ENCODE measurements at places on chromosomes 12 and 14.

DNA sequence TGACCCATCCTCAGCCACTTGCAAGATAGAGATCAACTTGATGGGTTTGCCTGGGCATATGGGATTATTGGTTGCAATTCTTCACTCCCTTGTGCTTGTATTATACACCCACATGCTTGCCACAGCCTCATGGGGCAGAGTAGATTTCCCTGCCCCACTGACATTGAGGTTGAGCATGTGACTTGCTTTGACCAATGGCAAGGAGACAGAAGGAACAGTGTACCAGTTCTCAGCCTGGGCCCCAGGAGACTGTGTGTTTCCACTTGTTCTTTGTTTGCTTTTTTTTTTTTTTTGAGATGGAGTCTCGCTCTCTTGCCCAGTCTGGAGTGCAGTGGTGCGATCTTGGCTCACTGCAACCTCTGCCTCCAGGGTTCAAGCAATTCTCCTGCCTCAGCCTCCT, 31.8 kb downstream of the CALM1 start:
- DNase-seq = no peak

DNA sequence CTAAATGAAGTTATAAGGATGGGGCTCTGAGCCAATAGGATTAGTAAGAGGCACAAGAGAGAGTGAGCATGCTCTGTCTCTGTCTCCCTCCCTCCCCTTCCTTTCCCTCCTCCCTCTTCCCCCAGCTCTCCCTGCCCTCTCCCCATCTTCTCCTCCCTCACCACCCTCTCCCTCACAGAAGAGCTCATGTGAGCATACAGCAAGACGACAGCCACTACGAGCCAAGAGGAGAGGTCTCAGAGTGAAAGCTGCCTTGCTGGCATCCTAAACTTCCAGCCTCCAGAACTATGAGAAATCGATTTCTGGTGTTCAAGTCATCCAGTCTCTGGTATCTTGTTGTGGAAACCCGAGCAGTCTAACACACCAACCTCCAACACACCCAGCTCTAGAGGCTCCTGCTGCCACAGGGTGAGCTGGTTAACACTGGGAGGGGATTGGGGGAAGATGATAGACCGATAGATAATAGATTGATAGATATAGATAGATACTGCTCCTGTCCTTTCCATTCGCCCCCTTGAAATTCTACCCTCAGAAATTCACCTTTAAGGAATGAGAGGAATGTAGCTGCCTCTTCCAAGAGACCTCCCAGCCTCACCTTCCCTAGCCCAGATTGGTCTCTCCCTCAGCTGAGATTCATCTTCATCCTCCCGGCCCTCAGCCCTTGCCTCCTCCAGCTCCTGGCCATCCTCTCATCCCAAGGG, 25.8 kb upstream of the ACTN1 start:
- peak; percentile 59 for DNase-seq

DNA sequence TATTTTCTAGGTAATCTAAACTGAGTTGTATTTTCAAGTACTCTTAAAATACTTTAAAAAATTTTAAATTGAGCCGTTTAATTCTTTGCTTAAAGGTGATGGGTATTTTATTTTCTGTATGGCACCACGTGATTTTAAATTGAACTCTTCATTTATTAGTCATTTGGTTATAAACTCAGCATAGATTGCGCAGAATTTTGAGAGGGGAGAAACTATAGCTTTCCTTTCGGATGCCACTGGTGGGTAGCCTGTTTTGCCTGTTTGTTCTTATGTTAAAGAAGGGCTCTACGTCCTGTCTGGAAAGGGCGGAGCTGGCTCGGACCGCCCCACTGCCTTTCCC, 411 bp upstream of the STYX start:
- no peak for DNase-seq

GRCh38 chr12:87779016-87779415, 250.2 kb downstream of the C12orf50 start:
- peak; percentile 36 for DNase-seq

DNA sequence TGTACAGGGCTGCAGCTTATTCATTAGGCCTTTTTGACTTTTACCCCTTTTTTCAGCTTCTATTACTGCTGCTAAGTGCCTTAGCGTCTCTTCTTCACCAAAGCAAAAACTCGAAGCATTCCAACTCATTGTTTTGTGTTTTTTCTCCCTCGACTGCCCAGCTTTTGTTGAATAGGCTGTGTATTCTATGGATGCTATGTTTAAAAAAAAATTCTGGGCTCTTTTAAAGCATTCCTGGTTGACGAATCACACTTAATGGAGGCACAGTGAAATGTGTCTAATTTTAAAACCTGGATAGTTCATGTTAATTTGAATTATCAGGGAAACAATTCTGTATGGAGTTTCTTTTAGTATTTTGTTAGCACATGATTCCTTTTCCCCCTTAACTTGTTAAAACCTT, 29.7 kb downstream of the KTN1 start:
- peak; percentile 75 for DNase-seq

DNA sequence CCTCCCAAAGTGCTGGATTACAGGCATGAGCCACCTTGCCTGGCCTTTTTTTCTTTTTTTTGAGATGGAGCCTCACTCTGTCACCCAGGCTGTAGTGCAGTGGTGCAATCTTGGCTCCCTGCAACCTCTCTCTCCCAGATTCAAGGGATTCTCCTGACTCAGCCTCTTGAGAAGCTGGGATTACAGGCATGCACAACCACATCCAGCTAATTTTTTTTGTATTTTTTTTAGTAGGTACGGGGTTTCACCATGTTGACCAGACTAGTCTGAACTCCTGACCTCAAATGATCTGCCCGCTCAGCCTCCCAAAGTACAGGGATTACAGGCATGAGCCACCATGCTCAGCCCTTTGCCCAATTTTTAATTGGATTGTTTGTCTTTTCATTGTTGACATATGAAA, 58.0 kb downstream of the SINHCAF start:
- DNase-seq = peak; percentile 9

DNA sequence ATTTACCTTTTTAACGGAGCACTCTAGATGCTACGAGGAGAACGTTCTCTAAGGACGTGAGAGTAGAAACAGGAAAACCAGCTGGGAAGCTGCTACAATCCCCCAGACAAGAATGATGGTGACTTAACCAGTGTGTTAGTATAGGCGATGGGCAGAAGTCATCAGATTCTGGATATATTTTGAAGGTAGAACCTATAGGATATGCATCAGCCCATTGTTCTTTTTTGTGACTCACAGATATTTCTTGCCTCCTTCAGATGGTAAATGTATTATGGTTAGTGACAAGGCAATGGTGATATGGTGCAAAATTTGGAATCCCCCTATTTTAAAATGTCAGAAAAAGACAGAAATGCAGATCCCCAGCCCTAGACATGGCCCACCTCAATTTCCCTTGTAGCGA, 258.2 kb downstream of the PHLDA1 start:
- no peak for DNase-seq

DNA sequence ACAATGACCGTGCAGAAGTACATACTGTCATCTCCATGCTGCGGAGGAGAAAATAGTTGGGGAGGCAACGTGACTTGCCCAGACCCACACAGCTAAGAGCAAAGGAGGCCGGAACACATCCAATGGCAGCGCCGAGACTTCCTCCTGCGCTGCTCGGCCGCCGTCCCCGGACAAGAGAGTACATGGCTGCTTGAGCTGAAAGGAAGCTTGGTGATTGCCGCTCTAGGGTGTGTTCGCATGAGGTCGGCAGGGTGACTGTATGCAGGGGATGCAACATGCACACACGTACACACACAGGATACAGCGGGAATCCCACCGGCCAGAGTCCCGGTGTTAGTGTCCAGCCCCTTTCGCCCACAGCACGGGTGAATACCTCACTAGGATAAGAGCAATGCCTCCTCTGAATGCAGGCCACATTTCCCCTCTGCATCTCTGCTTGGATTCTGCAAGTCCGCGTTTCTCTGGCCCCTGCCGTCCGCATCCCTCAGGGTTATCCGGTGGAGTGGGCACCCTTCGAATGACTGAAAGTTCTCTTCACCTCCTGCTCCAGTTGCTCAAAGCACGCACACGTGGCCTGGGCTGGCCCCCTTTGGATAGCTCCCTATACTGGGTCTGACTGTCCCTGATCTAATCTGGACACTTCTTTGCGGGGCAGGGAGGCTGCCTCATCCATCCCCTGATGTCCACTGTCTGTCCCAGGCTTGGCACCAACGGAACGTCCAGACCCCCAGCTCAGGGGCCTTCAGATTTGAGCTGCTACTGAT, 78.8 kb downstream of the GSC start:
- DNase-seq = no peak

GRCh38 chr14:105877645-105878044, 351.3 kb downstream of the TMEM121 start:
- DNase-seq = no peak

- DNase-seq = no peak
Measured at GRCh38 chr14:43476822-43477221, 1030.3 kb downstream of the FSCB start.

All from fibroblast of upper back skin (primary cell).